Urinary bladder (tissue), 4 donors: ENCODE measurements at places on chromosomes 6 and 20. TPM values are rescaled to one million over a fixed set of nuclear protein-coding genes. Genes with fewer than 3 reads are reported as not detected.

Gene EEF1E1
- 28.2 TPM for total RNA-seq

Gene LY6G6C
- total RNA-seq: not detected

Gene TAF11
- total RNA-seq: 24.2 TPM

Gene TMEM74B
- total RNA-seq: 0.53 TPM

Gene TRIM15
- total RNA-seq: not detected

Gene GJA1
- total RNA-seq: 160 TPM

Gene ADAM33
- 88.2 TPM for total RNA-seq

Gene ARG1
- total RNA-seq: 1.1 TPM

Gene DEFB118
- total RNA-seq: not detected

Gene TMEM14A
- total RNA-seq: 34.2 TPM
